ENCODE measurements at places on chromosomes 2 and 18. TPM values are rescaled to one million over a fixed set of nuclear protein-coding genes. Genes with fewer than 3 reads are reported as not detected.
A peak's percentile ranks its signal among the peaks of the same experiment; 100 is the strongest.

Gene CYRIA
- total RNA-seq: 59.0 TPM

- no peak for DNase-seq
Observed at GRCh38 chr2:8193686-8194615, 487.9 kb upstream of the ID2 start.

- no peak for DNase-seq
Observed at GRCh38 chr2:133485868-133486267, 82.4 kb downstream of the NCKAP5 start.

- peak; percentile 90 for DNase-seq
Observed at GRCh38 chr2:196239622-196240587, 68.5 kb upstream of the STK17B start.

- DNase-seq: peak; percentile 52
Observed at GRCh38 chr2:112725545-112726457, 5.0 kb downstream of the NT5DC4 start.

DNA sequence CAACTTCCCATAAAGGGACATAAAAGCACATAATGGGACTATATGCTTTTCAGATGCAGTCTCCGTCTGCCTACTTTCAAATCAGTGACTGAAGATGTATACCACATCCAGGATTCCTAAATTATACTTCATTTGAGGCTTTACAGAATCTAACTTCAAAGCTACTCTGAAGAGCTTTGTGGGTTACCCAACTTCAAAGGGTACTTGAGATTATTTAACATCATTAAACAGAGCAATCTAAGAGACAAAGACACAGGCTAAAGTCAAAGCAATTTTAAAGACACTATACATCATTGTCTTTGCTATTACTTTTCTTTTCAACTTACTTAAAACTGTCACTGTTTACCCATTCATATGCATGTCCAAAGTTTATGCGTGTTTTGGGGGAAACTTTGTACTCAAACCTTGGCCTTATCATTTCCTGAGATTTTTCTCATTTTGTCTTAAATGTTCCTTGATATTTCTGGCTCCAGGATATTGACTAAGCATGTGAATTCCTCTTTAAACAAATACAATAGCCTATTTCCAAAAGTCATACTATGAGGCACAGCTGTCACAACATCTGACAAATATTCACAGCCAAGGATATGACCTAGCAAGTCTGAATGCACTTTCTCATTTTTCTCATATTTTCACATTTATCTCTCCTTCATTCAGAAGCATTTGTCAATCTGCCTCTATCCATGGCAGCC, 1985.1 kb upstream of the PIK3C3 start:
- no peak for DNase-seq

GRCh38 chr18:12657684-12658425, at the start of gene SPIRE1:
Gene SPIRE1 (minus strand): TSS chr18:12658107. CDS start chr18:12657866, 241 bp downstream.
- DNase-seq: peak; percentile 71

DNA sequence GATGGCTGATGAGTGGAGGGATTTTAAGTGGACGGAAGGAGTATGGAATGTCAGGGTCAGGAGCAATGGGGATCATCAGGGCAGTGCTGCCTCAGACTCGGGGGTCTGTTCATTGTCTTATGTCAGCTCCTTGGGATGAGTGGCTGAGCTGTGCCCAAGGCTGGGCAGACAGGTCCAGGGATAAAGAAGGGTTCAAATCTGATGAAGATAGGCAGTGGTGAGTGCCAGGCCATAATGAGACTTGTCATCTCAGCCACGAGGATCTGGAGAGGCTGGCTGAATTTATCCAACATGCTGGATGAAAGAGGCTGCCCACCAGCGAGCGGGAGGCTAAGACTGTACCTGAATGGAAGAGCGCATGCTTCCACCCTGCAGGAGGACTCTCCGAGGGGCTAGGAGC, 46.3 kb upstream of the APCDD1 start:
- DNase-seq: no peak

Gene MC4R
- not detected for total RNA-seq

- no peak for DNase-seq
Observed at GRCh38 chr18:28208268-28208667, 31.3 kb upstream of the CDH2 start.

DNA sequence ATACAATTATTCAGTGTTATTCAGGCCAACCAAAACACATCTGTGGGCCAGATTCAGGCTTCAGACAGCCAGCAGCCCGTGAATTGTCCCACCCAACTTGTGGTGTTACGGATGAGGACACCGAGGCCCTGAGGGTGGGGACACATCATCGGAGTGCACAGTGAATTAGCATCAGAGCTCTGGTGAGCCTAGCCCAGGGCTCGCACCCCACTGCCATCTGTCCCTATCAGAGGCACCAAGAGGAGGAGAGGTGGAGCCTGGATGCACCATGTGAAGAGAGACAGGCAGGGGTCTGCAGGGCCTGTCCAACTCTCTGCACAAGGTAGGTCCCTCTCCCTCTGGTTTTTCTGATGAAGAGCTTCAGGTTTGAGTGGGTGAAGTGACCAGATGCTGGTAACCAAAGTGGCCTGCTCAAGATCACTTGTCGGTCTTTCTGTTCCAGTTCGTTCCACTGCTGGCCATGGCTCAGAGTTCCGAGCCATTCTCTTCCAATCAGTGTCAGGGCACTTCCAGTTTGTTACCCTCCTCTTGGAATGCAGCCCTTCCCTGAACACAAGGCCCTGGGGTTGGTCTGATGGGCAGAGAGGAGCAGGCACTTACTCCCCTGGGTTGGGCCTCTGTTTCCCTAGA, 14.8 kb upstream of the GLI2 start:
- DNase-seq: no peak

Gene TLX2
- total RNA-seq: not detected

- no peak for DNase-seq
Observed at GRCh38 chr18:64179556-64180080, 30.7 kb upstream of the LINC00305 start.

GRCh38 chr2:160909781-160910242, 250.4 kb upstream of the TANK start:
- DNase-seq: no peak

DNA sequence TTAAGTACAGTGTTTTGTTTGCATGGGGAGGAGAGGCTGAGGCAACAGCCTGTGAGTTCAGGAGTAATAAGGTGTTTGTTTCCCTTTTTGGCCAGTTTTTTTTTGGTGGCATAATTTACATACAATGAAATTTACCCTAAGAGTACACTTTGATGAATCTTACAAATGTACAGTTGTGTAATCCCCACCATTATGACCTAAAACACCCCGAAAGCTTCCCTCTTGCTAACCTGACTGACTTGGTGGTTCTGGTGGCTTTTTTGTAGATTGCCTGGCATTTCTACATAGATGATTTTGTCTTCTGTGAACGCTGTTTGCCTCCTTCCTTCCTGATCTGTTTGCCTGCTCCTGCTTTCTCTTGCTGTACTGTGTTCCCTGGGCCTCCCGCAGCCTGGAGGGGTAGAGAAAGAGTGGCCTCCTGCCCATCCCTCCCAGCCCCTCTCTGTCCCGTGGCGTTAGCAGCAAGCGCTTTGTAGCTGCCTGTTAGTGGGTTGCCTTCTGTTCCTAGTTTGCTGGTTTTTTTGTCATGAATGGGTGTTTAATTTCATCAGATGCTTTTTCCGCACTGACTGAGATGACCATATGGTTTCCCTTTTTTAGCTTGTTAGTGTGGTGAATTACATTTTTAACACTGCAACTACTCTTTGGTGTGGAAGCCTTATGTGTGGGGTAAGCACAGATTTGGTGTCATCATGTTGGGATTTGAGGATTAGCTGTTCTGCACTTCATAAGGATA, 32.1 kb downstream of the ASAP2 start:
- no peak for DNase-seq

DNA sequence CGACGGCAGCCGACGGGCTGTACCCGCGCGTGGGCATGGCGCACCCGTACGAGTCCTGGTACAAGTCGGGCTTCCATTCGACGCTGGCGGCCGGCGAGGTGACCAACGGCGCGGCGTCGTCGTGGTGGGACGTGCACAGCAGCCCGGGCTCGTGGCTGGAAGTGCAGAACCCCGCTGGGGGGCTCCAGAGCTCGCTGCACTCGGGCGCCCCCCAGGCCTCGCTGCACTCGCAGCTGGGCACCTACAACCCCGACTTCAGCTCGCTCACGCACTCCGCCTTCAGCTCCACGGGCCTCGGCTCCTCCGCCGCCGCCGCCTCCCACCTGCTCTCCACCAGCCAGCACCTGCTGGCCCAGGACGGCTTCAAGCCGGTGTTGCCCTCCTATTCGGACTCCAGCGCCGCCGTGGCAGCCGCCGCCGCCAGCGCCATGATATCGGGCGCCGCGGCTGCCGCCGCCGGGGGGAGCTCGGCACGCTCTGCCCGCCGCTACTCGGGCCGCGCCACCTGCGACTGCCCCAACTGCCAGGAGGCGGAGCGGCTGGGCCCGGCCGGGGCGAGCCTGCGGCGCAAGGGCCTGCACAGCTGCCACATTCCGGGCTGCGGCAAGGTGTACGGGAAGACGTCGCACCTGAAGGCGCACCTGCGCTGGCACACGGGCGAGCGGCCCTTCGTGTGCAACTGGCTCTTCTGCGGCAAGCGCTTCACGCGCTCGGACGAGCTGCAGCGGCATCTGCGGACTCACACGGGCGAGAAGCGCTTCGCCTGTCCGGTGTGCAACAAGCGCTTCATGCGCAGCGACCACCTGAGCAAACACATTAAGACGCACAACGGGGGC, 2.0 kb downstream of the SP9 start:
- DNase-seq: peak; percentile 82

GRCh38 chr2:105880637-105881036, 135.9 kb downstream of the NCK2 start:
- DNase-seq: no peak

DNA sequence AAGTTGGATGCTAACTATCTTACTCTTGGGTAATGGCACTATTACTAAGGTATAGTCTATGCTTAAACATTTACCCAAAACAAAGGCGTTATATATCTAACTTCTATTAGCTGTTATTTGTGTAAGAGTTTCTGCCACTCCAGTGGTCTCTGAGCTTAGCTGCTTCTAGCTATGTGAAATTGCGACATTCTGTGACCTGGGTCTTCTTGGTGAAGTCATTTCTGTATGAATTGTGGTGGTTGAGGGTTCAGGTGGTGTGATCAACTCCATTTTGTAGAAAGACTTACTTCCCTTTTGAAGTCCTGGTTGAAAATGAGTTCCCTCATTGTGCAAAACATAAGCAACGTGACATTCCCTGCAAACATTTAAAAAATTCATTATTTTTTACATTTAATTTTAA, 221.6 kb downstream of the PIK3C3 start:
- DNase-seq: no peak

DNA sequence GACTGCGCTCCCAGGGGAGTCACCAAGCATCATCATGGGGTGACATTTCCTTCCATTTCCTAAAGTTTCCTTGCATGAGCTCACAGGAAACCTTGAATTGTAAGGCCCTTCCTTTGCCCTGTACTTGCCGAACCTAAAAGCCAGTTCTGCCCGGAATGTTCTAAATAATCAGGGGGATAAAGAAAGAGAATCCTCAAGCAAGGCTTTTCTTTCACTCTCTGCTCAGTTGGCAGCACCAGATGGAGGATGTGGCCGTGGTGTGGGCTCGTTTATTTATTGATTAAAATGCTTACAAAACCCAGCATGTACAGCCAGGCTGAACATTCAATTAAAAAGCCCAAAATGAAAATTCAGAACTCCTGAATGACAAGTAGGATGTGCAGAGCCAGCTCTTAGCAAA, 170.5 kb downstream of the SH3RF3 start:
- DNase-seq: no peak

Gene CAPN14
- 6.0 TPM for total RNA-seq

- peak; percentile 20 for DNase-seq
Observed at GRCh38 chr2:60319031-60319547, 234.4 kb downstream of the BCL11A start.

Gene IKZF2
- total RNA-seq: 49.1 TPM

Gene ABHD1
- 1.5 TPM for total RNA-seq

Gene CDKL4
- total RNA-seq: 0.63 TPM

DNA sequence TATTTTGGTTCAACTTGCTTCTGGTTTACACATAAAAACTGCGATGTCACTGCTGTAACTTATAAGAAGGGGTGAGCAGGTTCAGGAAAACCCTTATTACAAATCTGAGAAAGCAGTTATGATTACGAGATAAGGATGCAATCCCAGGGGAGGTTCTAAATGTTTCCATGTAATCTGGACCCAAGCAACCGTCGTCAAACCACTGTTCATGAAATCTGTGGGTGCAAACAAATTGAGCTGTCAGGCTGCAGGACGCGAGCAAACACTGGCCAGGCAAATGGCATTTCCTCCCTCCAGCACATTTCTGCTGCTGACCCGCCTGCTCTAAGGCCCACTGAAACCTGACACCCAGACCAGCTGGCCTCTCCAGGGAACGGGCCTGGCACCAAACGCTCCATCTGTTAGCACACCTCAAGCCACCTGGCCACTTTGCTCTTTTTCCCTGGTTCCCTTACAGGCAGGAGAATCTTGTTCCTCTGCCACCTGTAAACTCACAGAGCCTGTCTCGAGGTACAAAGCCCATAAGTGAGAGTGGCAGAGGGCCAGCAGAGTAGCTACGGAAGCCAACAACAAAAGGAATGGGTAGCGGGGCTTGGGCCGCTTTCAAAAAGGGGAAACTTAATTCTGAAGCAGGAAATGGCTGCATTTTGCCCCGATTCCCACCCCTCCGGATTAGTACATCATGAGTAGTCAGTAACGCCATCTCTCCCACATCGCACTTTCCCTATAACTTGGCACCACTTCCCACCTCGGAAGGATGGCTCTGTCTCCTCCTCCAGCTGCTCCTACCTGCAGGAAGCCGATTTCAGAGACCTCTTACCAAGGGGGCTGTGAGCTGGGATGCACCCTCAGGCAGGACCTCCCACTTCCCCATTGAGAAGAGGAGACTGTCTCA, 26.5 kb downstream of the CRACDL start:
- no peak for DNase-seq

Gene USP37
- total RNA-seq: 29.0 TPM

Gene TTC21B
- total RNA-seq: 50.7 TPM

DNA sequence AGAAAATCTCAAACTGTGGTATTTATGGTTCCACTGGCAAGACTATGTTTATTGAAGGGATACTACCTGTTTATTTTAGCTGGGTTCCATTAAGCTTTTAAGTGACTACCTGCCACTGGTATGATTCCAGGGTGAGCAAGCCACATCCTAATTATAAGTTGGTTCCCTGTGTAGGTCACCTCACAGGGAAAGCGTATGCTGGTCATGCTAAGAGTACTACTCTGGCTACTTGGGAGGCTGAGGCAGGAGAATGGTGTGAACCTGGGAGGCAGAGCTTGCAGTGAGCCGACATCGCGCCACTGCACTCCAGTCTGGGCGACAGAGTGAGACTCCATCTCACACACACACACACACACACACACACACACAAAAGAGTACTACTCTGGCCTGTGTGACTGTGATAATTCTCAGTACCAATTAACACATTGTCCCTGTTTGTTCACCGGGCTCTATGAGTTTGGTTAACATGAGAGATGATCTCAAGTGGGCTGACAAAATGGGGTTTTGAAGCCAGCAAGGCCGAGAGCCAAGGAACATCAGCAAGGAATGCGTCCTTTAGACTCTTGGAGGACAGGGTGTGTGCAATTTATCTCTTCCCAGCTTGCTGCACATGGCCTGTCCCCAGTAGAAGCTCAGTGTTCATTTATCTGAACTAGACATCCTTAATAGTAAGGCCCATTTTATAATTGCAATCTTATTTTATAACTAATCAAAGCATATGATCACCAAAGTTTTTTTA, 15.2 kb upstream of the ITSN2 start:
- no peak for DNase-seq

Data from B cell (primary cell).